ENCODE measurements at places on chromosomes 1 and 21.

DNA sequence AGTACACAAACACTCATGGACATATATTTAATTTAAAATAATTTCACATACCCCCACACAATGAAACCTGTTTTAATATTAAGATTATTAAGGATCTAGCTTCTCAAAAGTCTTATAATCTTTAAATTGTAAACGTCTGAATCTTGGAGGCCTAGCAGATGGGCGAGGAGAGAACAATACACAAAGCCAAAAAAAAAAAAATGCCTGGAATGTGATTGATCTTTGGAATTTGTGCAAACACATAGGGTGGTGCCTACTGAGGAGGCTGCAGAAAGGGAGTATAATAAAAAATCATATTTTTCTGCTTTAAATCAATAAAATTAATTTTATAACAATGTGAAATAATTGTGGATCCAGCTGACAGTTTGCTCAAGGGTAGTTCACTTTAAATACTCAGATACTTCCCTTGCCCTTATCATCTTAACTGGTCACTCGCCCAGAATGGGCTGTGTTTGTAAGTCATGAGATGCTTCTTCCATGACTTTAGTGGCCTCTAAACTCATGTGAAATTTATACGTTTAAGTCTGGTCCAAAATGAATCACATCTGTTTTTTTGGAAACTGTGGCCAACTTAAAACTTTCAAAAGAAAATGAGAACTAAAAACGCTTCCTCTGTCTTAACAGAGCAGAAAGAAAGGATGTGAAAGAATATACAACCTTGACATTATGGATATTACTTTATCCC lies 802.8 kb upstream of the CXADR start:
- no peak for DNase-seq

DNA sequence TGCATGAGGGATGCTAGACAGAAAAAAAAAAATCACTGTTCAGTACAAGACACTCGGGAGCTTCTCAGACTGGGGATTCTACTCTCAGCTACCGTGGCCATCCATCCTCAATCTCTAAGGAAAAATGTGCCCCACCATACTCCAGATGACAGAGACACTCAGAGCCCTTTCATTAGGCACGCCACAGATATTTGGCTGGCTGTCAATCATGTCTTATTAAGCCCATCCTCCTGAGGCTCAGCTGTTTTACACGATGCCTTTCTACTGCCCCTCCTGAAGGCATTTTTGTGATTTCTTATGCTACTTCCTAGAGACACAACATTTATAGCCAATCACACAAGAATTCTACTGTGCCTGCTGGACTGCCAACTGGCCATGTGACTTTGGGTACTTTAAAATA lies 92.9 kb downstream of the KIF14 start:
- no peak for DNase-seq

DNA sequence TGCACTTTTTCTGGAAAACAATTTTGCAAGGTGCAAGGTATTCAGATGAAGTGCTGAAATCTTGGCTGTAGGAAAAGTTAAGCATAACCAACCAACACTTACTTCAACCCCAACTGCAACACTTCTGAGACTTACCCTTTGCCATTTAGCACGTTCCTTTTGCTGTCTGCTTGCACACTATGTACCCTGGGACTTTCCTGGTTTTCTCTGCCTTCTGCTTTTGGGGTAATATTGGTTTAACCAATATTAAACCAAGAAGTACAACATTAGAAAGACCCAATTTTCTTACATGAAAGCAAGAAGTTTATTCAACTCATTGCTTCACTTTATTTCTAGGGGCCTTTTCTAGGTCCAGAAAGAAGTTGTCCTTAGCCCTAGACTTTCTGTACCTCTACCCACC lies 193.0 kb downstream of the HLX start:
- DNase-seq: no peak

- no peak for DNase-seq
Measured at GRCh38 chr1:179205284-179205683, 24.2 kb downstream of the ABL2 start.

- no peak for DNase-seq
Measured at GRCh38 chr1:231478811-231479210, 49.7 kb upstream of the TSNAX start.

- no peak for DNase-seq
Measured at GRCh38 chr1:60394436-60394835, 320.9 kb upstream of the C1orf87 start.

DNA sequence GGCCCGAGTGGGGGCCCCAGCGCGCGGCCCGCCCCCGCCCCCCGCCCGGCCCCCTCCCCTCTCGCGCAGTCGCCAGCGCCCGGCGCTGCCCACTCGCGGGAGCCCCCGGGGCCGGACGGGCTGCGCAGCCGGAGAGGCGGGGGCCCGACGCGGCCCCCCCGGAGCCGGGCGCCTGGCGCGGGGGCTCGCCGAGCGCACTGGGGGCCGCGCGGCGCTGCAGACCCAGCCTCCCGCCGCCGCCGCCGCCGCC lies 146 bp upstream of the ZNF362 start:
- no peak for DNase-seq

DNA sequence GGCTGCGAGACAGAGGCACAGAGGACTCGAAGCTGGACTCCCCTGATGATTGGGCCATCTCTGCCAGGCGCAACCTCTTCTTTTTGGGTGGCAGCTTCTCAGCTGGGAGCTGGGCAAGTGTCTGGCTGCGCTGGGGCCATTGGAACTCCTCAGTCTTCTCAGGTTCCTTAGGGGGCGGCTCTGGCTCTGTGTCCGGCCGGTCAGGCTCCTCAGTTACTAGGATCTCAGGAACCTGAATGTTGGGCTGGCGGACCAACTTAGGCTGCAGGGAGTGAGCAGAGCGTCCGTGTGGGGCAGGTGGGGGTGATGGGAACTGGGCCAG lies 97.5 kb upstream of the EDN2 start:
- DNase-seq: no peak

DNA sequence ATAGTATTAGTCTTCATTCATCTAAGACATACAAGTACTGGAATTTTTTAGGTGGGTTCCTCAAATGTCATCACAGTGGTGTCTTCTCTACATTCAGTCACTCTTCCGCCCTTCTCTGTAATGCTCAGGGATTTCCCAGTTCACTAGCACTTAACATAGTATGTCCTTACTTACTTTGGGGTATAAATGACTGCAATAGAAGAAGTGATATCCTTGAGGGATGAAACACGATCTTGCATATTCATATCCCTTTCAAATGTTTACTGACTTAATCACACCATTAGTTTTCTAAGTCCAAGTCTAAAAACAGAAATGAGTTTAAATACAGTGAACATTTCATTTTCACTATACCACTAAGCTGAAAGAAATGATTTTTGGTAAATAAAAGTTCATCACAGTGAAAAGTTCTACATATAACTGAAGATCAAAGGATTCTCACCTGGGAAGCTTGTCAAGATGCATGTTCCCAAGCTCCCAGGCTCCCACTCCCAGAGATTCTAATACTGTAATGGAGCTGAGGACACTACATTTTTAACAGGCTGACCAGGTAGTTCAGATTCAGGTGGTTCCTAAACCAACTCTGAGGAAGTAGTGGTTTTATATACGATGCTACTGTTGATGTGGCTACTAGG lies 29.7 kb downstream of the MRPL39 start:
- DNase-seq: no peak

GRCh38 chr1:198959676-198960075 lies 320.8 kb downstream of the PTPRC start:
- DNase-seq: no peak

DNA sequence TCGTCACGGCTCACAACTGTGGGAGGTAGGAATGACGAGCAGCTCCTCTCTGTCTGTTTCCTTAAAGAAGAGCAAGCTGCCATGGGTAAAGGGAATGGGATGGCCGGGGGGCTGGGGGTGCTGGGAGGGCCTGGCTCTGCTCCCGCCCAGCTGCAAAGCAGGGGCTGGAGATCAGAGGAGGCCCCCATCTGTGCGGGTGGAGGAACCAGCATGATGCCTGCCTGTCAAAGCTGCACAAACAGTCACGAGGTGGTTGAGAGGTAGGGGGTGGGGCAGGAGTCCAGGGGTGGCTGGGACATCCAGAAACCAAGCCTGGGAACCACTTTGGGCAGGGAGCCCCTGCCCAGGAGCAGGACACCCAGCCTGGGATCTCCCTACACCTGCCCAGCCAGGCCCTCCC lies 12.6 kb downstream of the SLC41A1 start:
- DNase-seq: no peak

- no peak for DNase-seq
Measured at GRCh38 chr1:40303051-40303771, 13.9 kb downstream of the COL9A2 start.

DNA sequence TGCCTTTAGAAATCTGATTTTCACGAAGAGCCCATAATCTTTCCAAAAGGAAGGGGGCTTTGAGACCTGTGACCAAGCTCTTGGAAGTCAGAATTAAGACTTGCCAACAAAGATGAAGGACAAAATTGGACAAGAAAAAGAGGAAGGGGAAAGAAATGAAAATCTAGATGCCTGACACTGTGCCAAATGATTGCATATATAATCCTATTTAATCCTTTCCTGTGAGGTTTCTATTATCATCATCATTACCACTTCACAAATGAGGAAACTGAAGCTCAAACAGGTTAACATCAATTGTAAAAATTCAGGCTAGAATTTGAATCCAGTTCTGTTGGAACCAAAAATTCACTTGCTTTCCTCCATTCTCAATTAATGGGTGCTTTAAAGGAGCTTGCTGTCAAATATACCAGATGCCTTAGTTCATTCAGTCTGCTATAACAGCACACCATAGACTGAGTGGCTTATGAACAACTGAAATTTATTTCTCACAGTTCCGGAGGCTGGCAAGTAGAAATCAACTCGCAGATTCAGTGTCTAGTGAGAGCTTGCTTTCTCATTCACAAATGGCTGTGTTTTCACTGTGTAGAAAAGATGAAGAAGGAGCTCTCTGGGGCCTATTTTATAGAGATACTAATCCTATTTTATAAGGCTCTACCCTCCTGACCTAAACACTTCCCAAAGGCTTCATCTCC lies 197.5 kb upstream of the ST6GALNAC5 start:
- DNase-seq: no peak

GRCh38 chr1:48470481-48470855 lies 1.5 kb downstream of the SPATA6 start:
- DNase-seq: no peak

DNA sequence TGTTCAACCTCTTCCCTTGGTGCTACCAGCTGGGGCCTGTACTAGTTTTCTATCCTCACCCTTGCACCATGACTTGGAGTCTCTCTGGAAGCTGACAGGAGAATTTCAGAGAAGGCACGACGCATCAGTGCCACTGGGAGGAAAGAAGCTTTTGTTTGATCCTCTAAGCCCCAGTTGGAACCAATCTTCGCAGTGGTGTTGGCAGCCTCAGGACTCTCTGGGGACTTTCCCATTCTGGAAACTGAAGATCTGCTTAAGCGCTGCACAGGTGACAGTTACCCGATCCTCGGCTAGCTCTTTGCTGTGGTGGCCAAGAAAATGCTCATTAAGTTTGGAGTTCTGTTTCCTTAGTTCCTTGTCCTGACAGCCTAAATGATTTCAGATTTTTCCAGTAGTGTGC lies 222.3 kb downstream of the RHOU start:
- no peak for DNase-seq

DNA sequence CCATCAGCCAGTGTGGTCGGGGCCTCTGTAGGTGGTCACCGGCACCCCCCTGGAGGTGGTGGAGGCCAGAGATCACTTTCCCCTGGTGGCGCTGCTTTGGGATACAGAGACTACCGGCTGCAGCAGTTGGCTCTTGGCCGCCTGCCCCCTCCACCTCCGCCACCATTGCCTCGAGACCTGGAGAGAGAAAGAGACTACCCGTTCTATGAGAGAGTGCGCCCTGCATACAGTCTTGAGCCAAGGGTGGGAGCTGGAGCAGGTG lies 961 bp downstream of the RBM15 start:
- no peak for DNase-seq

GRCh38 chr1:3660704-3661103 lies 8.4 kb downstream of the TP73 start:
- no peak for DNase-seq

DNA sequence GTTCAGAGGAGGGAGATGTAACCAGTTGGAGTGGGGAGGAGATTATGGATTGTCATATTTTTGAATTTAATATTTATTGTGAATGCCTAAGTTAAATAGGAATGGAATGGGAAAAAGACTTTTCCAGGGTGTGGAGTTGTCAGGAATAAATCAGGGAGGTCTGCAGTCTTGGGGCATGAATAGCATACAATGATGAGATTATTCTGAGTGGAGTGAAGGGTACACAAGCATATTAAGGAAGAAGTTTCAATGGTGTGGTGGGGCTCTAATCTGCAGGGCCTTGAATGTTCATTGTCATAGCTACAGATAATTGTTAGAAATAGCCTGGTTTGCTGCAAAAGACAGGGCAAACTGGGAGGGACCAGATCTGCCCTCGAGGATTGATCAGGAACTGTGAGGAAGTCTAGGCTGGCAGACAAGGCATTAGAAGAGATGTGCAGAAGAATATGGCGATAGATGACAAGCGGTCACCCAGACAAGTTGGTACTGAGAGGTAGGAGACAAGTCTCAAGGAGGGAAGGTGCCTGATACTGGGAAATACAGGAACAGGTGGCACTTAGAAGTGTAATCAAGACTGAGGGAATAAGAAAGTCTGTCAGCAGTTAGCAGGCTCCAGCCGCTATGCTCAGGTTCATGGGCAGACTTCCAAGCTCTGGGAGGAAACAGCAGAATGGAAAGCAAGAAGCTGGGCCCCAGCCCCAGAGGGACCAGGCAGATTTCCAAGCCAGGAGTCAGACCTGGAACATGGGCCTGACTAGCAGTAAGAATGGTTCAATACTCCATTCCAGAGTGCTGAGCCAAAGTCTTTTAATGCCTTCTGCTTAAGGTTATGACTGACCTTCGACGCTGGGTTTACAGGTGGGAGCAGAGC lies 20.9 kb upstream of the RGL1 start:
- DNase-seq: no peak

DNA sequence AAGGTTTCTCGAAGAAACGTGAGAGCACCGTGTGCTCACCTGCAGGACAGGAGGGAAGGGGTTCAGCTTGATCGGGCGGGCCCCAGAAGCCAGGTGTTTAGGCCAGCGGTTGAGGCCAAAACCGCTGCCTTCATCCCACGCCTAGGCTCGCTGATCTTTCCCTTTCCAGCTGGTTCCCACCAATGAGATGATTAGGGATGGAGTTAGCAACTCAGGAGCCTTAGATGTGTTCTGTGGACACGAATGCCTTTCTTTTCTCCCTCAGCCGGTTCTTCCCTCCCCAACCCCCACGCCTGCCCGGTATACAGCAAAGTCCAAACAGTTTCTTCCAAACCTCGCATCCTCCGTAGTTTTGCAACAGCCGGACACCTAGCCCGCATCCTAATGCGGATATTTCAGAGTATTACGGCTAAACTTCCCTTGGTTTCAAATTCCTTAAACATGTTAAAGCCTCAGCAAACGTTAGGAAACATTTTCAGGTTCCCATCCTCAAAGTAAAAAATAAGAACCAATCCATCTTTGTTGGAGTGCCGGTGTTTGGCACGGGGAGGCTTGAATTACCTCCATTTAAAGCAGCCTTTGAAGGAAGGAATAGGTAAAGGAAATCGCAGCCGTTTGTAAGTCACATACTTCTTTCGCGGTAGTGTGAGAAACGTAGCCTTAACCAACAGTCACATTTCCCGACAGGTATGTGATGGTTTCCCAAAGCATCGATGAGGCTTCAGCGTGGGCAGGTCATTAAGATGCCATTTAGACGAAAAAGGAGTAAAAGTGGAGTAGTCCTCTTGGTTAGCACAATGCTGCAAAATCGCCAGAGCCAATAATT lies 1.1 kb downstream of the LRRC8C start:
- DNase-seq: no peak

All from activated CD4-positive, alpha-beta T cell treated with anti-CD3 and anti-CD28 coated beads for 24 hours (primary cell).